ENCODE measurements at places on chromosomes 4 and X.
A peak's percentile ranks its signal among the peaks of the same experiment; 100 is the strongest.

GRCh38 chrX:133980406-133980805 is 5.0 kb downstream of the GPC3 start:
- DNase-seq: no peak

GRCh38 chr4:122548452-122548851 is 72.4 kb downstream of the IL21 start:
- DNase-seq: no peak

- peak; percentile 84 for DNase-seq
Measured at GRCh38 chrX:106802388-106803275, at the start of gene TBC1D8B. Gene TBC1D8B, plus strand, starts transcription at chrX:106802673. Its CDS starts 181 bp downstream, at chrX:106802854.

- DNase-seq: no peak
Measured at GRCh38 chrX:41338436-41338835, 4.5 kb downstream of the DDX3X start.

DNA sequence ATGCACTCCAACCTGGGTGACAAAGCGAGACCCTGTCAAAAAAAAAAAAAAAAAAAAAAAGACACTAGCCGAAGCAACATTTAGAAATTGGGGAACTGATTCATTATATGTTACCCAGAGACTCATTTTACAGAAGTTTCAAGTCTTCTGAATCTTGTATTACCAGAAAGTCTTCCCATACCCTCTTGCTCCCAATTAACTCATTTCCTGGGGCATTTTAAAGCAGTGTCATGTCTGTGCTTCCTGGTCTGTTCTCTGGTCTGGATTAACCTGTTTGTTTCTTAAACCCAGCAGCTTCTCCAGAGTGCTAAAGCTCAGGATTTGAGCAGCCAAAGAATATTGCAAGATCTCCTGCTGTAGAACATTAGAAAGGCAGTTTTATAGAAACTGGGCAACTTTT is 43.7 kb downstream of the FRMPD3 start:
- DNase-seq: no peak

DNA sequence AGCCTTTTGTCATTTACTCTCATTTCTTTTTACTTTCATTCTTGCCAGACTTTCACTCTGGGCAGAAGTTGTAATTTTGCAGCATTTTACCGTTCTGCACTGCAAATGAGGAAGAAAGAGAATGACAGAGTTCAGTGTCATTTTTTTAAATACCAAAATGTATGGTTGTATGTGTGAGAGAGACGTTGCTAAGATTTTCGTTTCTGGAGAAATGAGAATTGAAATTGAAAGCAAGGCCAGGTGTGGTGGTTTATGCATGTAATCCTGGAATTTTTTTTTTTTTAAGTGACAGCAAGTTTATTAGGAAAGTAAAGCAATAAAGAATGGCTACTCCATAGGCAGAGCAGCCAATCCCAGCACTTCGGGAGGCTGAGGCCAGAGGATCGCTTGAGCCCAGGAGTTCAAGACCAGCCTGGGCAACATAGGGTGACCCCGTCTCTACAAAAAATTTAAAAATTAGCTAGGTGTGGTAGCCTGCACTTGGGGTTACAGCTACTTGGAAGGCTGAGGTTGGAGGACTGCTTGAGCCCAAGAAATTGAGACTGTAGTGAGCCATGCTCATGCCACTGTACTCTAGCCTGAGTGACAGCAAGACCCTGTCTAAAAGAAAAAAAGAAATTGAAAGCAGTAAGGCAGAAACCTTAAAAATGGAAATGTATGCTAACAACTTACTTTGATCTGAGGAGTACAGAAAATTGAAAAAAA is 12.9 kb downstream of the DCK start:
- DNase-seq: no peak

DNA sequence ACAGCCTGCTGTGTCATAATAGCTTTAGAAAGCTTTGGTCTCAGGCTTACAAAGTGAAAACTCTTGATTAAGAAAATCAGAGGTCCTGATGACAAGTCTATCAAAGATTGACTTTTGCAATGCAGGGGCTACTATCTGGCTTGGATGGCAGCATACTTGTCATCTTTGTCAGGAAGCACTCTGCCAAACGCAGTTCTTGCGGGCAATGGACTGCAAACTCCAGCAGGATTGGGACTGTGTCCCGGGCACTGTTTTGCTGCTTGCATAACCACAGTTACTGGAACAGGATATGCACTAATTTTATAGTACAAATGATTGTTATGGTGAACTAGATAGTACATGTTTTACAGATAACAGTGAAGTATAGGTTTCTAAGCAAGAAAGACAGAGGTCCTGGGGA is 185.6 kb downstream of the IQCM start:
- DNase-seq: no peak

DNA sequence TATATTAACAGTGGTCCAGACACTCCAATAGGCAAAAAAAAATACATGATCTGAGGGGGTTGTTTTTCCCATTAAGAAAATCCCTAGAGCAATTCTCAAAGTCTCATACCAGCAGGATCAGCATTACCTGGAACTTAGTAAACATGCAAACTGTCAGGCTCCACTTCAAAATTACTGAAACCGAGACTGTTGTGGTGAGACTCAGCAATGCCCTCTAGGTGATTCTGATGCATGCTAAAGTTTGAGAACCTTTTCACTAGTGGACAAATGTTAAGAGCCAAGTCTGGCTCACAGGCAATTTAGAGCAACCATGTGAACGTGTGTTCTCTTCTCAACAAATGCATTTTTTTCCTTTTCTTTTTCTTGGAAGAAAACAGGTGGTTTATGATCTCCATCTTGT is 30.2 kb downstream of the NEK1 start:
- DNase-seq: no peak

DNA sequence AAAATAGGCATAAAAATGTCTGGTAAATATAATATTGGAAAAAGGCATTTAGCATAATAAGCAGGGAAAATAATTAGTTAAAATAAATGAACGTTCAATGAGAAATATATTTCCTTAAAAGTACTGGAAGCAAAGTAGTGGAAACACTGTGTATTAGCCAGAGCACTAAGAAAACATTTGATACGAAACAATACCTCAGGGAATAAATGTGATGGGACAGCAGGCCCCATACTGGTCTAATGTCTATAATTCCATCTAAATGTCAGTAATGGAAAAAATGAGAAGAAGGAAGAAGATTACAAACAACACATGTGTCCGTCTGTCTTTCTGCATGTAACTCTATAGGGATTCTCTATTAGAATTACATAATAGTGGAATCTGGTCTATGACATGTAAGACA is 79.0 kb downstream of the PDE5A start:
- DNase-seq: no peak

- no peak for DNase-seq
Measured at GRCh38 chr4:6719611-6720179, 3.7 kb downstream of the BLOC1S4 start.

GRCh38 chrX:118423558-118423957 is 72.1 kb upstream of the DOCK11 start:
- no peak for DNase-seq

DNA sequence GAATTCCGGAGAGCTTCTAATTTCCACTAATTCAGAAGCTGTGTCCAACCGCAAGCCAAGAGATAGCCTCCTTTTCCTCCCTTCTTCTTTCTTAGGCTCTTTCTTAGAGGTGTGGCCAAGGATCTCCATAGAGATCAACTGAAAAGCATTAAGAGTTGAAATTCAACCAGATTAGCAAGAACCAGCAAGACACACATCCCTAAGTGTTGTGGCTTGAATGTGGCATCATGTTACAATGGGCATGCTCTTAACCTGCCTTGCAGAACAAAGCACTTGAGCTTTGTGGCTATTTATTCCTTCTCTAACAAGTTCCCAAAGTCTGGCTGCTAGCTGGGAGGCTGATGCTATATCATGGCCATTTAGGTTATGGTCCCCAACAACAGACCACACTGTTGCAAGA is 10.4 kb downstream of the ANOS1 start:
- DNase-seq: no peak

DNA sequence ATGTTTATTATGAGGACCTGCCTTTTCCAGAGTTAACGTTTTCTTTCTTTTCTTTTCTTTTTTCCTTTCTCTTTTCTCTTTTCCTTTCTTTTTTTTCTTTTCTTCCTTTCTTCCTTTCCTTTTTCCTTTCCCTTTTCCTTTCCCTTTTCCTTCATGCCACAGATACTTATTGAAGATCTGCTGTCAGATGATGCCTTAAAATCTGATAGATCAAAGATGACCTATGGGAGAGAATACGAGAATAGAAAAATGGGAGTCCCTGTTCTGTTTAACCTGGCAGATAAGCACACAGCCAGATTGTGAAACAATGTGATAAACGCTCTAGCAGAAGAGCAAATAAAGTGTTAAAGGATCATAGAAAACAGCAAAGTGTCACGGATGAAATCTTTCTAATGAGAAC is 38.9 kb downstream of the AFF1 start:
- DNase-seq: no peak

DNA sequence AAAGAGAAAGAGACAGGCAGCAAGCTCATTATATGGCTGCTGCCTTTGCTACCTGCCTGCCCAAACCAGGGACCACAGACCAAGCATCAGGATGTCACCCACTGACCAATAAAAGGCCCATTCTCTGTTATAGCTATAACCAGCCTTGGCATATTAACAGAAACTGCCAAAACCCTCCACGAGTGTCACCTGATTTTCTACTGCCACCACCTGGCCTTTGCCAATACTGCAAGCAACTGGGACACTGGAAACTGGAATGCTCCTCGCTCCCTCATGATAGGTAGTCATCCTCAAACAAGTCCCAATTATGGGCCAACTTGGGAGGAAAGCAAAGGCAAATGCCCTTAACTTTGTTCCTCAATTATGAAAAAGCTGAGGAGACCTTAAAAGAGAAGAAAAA is 76.0 kb downstream of the SPIN4 start:
- no peak for DNase-seq

DNA sequence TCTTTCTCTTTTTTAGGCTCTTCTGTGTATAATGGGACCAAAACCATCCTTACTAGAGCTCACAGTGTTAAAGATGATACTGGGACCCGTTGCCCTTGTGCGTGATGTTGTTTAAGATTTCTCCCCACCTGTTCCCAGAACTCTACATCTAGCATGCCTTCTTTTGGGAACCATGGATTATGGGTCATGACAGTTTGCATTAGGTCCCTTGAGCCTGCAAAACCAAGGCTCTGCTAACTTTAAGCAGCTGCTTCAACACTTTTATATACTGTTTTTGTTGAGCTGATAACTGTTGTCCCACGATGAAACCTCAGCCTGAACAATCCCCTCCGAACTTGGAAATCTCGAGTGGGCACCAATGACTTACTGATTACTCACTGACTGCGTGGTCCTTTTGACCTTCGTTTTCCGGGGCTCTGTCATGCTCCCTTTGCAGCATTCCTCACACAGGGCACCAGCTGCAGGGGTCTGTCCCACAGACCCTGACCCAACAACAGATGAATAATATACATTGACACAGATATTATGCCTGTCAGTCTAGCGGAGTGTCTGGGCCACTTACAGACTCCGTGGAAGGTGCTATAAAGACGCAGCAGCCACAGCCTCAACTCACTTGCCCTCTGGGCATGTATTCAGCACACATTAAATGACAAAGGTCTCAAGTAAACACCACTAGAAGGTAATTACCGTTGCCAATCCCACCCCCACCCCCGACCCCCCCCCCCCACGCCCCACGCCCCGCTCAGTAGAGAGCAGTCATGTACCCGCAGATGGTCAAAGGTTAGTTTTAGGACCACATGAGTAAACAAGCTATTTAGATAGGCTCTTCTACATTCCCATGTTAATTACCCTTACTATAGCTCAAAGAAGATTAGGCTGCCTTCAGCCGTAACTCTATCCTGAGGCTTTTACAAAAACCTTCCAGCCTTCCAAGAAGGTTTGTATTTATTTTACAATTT is 162.0 kb upstream of the WDFY3 start:
- no peak for DNase-seq

DNA sequence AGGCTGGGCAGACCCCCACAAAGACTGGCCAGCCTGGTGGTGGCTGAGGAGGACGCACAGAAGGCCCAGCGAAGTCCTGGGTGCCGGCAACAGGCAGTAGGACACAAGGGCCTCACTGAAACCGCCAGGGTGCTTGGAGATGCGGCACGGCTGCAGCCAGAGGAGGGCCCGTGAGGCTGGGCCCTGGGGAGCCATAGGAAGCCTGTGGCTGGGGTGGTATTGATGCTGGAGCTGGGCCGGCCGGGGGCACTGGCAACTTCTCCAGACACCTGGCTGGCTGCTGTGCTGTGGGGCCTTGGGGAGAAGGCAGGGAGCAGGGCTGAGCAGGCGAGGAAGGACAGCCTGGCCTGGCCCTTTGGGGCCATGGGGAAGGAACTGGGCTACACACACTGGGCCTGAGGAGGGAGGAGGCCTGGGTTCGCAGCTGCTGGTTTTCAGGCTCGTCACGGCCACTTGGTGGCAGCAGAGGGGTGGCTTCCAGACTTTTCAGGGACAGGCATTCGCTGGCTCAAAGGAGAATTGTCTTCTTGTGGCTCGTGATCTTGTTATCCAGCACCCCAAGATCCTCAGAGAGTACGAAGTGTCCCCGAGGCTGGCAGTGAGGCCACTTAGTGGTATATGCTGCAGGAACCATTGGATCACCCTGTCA is 37.2 kb downstream of the ATP2B3 start:
- peak; percentile 73 for DNase-seq

DNA sequence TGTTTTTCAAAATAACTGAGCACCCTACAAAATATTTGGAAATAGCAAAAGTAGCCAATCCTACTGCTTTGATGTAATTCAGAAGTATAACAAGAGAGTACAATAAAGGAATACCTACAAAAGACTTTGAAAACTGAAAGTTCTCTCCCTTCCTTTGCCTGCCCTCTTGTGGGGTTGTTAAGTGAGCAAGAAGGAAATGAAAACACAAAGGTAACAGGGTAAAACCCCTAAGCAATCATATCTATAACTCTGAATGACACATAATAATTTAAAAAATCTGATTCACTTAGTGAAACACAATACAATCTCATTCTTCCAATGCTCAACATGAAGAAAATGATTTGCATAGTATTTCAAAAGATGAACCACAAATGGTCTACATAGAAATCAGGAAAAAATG is 98.2 kb downstream of the FRYL start:
- no peak for DNase-seq

DNA sequence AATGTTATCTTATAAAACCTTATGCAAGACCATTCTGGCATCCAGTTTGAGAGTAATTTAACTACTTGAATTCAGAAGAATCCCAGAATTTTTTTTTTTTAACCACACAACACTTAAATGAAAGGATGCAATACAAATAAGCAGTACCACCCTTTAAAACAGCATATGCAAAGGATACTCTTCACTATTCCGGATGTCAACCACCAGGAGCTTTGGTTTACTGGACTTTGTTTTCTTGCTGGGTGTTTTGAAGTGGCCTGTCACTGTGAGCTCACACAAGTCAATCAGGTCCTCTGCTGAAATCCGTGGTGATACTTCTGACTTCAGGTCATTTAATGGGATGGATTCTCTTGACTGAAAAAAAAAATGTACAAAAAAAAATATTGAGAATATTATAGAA is 200.0 kb downstream of the TBCK start:
- no peak for DNase-seq

DNA sequence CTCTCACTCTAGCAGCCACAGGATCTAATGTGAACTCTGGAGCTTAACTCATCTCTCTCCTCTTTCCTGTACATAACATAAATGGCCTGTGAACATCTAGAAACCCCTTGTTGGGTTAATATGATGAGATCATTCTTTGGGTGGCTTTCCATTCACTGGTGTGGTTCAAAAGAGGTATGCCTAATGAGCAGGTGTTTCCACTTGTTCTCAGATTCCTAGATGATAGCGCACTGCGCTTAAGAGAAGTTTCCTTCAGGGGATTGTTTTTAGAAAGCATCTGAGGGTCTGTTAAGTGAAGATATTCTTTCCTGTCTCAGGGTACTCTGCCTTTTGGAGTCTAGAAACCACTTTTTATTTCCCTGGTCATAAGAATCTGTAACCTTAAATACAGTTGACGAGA is 32.5 kb downstream of the FRMPD4 start:
- no peak for DNase-seq

Data from right forelimb (tissue), 1 donor.